Activated CD4-positive, alpha-beta memory T cell treated with anti-CD3 and anti-CD28 coated beads, Interleukin-2, amount 10 ng/mL, durations not matched to agents 7 days and 5 days (primary cell): ENCODE measurements at places on chromosomes 1 and 21. TPM values are rescaled to one million over a fixed set of nuclear protein-coding genes. Genes with fewer than 3 reads are reported as not detected.

GRCh38 chr1:176193663-176194062 lies 13.4 kb downstream of the COP1 start:
- DNase-seq, result no peak

LCE1D gene
- not detected for total RNA-seq

C1orf185 gene
- total RNA-seq, result not detected

GRCh38 chr1:115314092-115314491 lies 24.0 kb downstream of the NGF start:
- DNase-seq, result no peak
